ENCODE measurements at places on chromosomes 13 and 19. TPM values are rescaled to one million over a fixed set of nuclear protein-coding genes. Genes with fewer than 3 reads are reported as not detected.

DNA sequence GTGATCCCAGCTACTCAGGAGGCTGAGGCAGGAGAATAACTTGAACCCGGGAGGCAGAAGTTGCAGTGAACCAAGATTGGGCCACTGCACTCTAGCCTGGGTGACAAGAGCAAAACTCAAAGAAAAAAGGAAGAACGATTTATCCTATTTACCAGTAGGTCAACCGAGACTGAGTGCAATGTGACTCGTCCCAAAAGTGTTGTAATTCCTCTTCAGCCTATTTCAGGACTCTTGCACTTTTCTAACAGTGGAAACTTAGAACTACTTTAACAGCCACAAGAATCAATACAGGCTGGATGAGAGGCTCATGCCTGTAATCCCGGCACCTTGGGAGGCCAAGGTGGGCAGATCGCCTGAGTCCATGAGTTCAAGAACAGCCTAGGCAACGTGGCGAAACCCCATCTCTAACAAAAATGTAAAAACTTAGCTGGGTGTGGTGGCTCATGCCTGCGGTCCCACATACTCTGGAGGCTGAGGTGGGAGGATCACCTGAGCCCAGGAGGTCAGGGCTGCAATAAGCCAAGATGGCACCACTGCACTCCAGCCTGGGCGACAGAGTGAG, 4.3 kb upstream of the NR1H2 start:
- H3K27ac ChIP-seq, result no peak overlapping the region
- H3K36me3 ChIP-seq, result peaks cover 3% of the 10 kb centered on the region
- no peak overlapping the region for H3K4me3 ChIP-seq

DNA sequence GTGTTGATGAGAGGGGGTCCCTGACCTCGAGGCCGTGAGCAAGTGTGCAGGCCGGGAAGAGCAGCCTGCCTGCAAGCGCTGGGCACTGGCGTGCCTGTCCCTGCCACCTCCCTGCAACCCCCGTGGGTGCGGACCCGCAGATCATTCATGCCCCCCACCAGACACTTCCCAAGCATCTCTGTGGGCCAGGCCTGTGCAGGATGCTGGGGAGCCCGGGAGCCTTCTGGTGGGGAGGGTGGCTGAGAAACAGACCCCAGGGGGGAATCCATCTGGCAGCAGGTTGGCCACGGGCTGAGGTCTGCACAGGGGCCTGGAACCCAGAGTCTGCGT, 18.4 kb upstream of the CACTIN start:
- no peaks in the 10 kb centered on the region for H3K4me1 ChIP-seq
- no peak overlapping the region for H3K27ac ChIP-seq
- peaks cover 5% of the 10 kb centered on the region for H3K36me3 ChIP-seq
- no peak for DNase-seq
- H3K27me3 ChIP-seq, result no peaks in the 10 kb centered on the region
- no peak overlapping the region for H3K4me3 ChIP-seq

DNA sequence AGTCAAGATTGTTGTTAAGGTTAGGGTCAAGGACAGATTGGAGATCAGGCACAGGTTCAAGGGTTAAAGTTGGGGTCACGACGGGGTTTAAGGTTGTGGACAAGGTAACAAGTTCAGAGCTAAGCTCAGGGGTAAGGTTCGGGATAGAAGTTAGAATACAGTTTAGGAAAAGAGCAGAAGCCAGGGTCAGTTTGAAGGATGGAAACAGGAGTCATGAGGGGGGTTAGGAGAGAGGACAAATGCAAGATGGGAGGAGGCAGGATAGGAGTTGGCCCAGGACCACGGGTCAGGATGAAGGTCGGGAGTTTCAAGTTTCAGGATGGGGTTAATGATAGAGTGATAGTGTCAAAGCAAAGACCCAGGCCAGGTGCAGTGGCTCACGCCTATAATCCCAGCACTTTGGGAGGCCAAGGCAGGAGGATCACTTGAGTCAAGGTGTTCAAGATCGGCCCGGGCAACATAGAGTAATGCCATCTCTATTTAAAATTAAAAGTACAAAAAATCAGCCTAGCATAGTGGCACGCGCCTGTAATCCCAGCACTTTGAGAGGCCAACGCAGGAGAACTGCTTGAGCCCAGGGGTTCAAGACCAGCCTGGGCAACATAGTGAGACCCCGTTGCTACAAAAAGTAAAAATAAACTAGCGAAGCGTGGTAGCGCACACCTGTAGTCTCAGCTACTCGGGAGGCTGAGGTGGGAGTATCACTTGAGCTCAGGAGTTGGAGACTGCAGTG, 7.7 kb downstream of the NPHS1 start:
- no peaks in the 10 kb centered on the region for H3K36me3 ChIP-seq
- H3K27me3 ChIP-seq, result peaks cover 63% of the 10 kb centered on the region

DNA sequence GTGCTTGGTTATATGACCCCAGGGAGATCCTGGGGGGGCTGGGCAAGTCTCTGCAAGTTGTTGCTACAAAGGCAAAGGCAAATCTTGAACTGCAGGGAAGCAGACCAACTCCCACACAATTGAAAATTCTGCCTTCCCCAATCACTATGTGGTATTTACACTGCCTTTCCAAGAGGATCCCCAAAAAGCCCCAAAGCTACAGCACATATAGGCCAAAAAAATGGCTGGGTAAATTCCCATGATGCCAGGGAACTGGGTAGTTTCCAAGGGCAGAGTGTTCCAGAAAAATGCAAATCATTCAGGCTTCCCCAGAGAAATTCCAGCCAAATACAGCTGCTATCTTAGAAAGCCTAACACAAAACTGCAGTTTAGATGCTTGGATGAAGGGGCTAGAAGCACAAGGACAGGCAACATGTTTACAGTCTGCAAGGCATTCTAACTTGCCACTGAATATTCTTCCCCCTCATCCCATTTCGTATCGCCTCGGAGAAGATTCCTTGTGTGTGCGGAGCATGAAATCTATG, 6.2 kb downstream of the FOXO1 start:
- H3K27me3 ChIP-seq, result no peaks in the 10 kb centered on the region
- DNase-seq, result no peak
- H3K36me3 ChIP-seq, result peaks cover 29% of the 10 kb centered on the region
- no peak overlapping the region for H3K4me3 ChIP-seq
- H3K4me1 ChIP-seq, result peaks cover 71% of the 10 kb centered on the region
- peak overlapping the region; percentile 43 for H3K27ac ChIP-seq

- no peak overlapping the region for H3K27ac ChIP-seq
- H3K4me3 ChIP-seq, result no peak overlapping the region
- no peaks in the 10 kb centered on the region for H3K4me1 ChIP-seq
- DNase-seq, result no peak
Observed at GRCh38 chr13:40077396-40078027, 422.1 kb downstream of the COG6 start.

DNA sequence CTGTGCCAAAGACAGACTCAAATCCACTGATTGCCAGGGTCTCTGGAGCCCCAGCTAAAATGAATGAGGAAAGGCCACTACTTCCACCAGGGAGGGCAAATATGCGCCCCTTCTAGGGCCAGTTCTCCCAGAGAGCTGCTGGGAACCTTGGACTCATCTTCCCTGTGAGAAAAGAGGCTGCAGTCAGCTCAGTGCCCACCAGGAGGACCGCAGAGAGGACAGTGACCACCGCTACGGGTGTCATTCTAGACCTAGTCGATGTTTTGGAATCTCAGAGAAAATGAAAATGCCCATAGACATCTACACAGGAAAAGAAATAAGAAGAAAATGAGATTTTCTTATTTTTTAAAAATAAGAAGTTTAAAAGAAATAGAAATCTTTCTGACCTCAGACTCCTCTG, 235.1 kb downstream of the UQCRFS1 start:
- peaks cover 2% of the 10 kb centered on the region for H3K27me3 ChIP-seq
- H3K36me3 ChIP-seq, result no peaks in the 10 kb centered on the region
- no peak overlapping the region for H3K4me3 ChIP-seq
- no peak for DNase-seq

DNA sequence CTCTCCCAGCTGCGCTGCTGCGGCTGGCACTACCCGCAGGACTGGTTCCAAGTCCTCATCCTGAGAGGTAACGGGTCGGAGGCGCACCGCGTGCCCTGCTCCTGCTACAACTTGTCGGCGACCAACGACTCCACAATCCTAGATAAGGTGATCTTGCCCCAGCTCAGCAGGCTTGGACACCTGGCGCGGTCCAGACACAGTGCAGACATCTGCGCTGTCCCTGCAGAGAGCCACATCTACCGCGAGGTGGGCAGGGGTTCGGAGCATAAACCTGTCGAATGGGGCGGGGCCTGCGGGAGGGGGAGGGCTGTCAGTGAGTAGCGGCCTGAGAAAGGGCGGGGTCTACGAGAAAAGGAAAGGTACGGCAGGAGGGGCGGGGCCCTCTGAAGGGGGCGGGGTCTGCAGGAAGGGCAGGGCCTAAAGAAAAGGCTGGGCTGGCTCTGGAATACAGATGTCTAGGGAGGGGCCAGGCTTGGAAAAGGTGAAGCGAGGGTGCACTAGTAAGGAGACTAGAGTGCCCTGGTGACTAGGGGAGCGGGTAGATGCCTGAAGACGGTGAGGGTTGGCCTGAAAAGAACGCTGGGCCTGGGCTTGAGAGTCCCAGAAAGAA, 3.6 kb downstream of the CD37 start:
- peak overlapping the region; percentile 9 for H3K27ac ChIP-seq
- peaks cover 49% of the 10 kb centered on the region for H3K4me1 ChIP-seq
- H3K4me3 ChIP-seq, result no peak overlapping the region

GRCh38 chr19:47421844-47422395, 2.6 kb upstream of the MEIS3 start:
- H3K4me1 ChIP-seq, result peaks cover 25% of the 10 kb centered on the region
- no peak overlapping the region for H3K27ac ChIP-seq
- H3K27me3 ChIP-seq, result peaks cover 68% of the 10 kb centered on the region
- no peaks in the 10 kb centered on the region for H3K36me3 ChIP-seq

GRCh38 chr19:28169168-28169887, 1043.6 kb downstream of the UQCRFS1 start:
- no peak for DNase-seq
- H3K36me3 ChIP-seq, result no peaks in the 10 kb centered on the region
- H3K4me3 ChIP-seq, result no peak overlapping the region
- H3K27ac ChIP-seq, result no peak overlapping the region
- no peaks in the 10 kb centered on the region for H3K27me3 ChIP-seq

- H3K4me3 ChIP-seq, result peak overlapping the region; percentile 99
- H3K4me1 ChIP-seq, result peaks cover 17% of the 10 kb centered on the region
- no peaks in the 10 kb centered on the region for H3K27me3 ChIP-seq
Observed at GRCh38 chr19:32971012-32971595, 654 bp downstream of the CEP89 start.

GRCh38 chr19:38132781-38133180, 91.2 kb downstream of the DPF1 start:
- H3K4me1 ChIP-seq, result no peaks in the 10 kb centered on the region
- no peak overlapping the region for H3K27ac ChIP-seq
- no peak for DNase-seq
- H3K36me3 ChIP-seq, result peaks cover 4% of the 10 kb centered on the region

DNA sequence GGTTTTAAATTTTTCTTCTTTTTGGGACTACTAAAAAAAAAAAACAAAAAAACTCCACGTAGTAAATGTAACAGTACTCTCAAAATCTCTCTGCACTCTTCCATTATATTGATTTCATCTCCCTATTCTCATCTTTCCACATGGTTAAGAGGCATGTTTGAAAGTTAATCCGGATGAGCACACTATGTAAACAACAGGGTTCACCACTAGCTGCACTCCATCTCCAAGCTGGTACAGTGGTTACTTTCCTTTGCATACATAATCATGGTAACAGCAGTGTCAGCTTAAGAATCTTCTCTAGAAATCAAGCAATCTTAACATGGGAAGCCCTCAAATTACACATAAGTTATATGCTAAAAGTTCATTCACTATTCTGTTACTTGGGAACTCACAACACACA, 92.6 kb downstream of the MIPEP start:
- no peaks in the 10 kb centered on the region for H3K27me3 ChIP-seq
- H3K27ac ChIP-seq, result no peak overlapping the region
- no peak overlapping the region for H3K4me3 ChIP-seq
- H3K4me1 ChIP-seq, result peaks cover 42% of the 10 kb centered on the region

- peaks cover 26% of the 10 kb centered on the region for H3K4me1 ChIP-seq
- peak; percentile 71 for DNase-seq
- H3K27me3 ChIP-seq, result no peaks in the 10 kb centered on the region
- peak overlapping the region; percentile 59 for H3K27ac ChIP-seq
- no peak overlapping the region for H3K4me3 ChIP-seq
Observed at GRCh38 chr13:40271931-40272775, 394.3 kb downstream of the FOXO1 start.

GRCh38 chr19:38556521-38557174, 61.1 kb downstream of the MAP4K1 start:
- H3K27ac ChIP-seq, result no peak overlapping the region
- peaks cover 61% of the 10 kb centered on the region for H3K4me1 ChIP-seq

DNA sequence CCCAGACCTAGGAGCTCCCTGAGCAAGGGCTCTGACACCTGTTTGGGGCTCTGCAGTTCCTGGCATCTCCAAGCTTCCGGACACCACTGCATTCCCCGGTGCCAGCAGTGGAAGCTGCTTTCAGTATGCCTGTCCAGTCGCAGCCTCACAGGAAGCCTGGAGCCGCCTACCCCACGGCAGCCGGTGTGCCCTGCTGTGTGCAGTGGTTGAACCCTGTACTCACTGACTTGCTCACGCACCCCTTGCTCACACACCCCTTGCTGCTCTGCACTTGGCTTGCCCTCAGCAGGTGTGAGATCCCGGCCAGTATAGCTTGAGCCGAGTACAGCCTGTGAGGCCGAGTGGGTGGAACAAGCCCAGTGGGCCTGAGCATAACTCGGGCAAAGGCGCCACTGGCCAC, 70.3 kb downstream of the PIBF1 start:
- H3K27me3 ChIP-seq, result no peaks in the 10 kb centered on the region
- no peak overlapping the region for H3K27ac ChIP-seq
- no peaks in the 10 kb centered on the region for H3K4me1 ChIP-seq
- no peak overlapping the region for H3K4me3 ChIP-seq
- DNase-seq, result no peak

- peaks cover 56% of the 10 kb centered on the region for H3K27me3 ChIP-seq
- H3K27ac ChIP-seq, result no peak overlapping the region
- peaks cover 15% of the 10 kb centered on the region for H3K4me1 ChIP-seq
Observed at GRCh38 chr19:47023448-47023794, 3.8 kb downstream of the NPAS1 start.

- no peaks in the 10 kb centered on the region for H3K4me1 ChIP-seq
- no peaks in the 10 kb centered on the region for H3K36me3 ChIP-seq
- no peak overlapping the region for H3K4me3 ChIP-seq
- no peaks in the 10 kb centered on the region for H3K27me3 ChIP-seq
- no peak overlapping the region for H3K27ac ChIP-seq
Observed at GRCh38 chr19:35055715-35056179, 14.2 kb downstream of the HPN start.

DNA sequence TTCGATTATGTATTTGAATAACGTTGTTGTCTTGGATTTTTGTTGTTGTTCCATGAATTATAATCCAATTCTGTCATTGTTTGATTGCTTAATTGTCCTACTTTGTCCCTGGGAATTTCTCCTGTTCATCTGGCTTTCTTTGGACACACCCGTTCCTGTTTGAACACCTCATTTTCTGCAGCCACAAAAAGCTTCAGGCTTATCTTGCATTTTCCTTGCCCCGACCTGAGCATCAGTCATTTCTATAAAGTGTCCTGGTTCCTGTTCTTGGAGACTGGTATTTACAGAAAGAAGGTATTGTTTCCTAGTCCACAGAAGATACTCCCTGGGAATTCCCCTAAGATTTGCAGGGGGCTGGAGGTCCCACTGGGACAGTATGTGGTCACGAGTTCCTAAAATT, 731.8 kb upstream of the ARGLU1 start:
- H3K4me1 ChIP-seq, result no peaks in the 10 kb centered on the region
- no peak overlapping the region for H3K27ac ChIP-seq
- no peaks in the 10 kb centered on the region for H3K36me3 ChIP-seq
- no peaks in the 10 kb centered on the region for H3K27me3 ChIP-seq
- no peak overlapping the region for H3K4me3 ChIP-seq

The APOC1 gene
- total RNA-seq, result 2.2 TPM

The ZNF98 gene
- total RNA-seq, result not detected

The URI1 gene
- total RNA-seq, result 68.5 TPM

The ABHD13 gene
- 5.2 TPM for total RNA-seq
